Activated CD8-positive, alpha-beta memory T cell treated with anti-CD3 and anti-CD28 coated beads, Interleukin-2, amount 50 U/mL, for 4 hours (primary cell): ENCODE measurements at places on chromosomes 16 and 17.

- DNase-seq, result no peak
These were observed 49.7 kb downstream of the ACSM1 start for GRCh38 chr16:20647736-20648135.

- DNase-seq, result no peak
These were observed 22.6 kb upstream of the ERN1 start for GRCh38 chr17:64152428-64153125.

DNA sequence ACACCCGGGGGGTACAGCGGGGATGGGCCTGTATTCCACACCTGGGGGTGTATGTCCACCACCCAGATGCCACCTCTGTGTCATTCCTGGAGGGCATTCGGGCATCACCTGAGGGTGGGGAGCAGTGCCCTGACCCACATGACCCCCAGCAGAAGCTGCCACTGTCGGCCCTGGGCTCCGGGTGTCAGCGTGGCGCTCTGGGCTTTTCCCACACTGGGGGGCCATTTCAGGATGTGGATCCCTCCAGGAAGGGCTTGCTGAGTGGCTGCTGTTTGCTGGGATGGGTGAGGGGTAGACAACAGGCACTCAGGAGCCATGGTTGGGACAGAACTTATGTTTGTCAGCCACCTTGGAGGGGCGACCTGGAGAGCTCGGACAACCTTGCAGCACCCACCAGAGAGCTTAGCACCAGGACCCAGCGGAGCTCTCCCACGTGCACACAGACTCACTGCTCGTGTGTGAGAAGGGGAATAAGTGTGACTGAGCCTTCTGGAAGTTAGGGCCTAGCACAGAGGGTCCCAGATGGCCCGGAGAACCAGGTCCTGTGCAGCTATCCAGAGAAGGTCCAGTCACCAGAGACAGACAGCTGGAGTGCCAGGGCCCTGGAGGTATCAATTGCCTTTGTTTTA, 102.7 kb downstream of the METRNL start:
- DNase-seq, result no peak

DNA sequence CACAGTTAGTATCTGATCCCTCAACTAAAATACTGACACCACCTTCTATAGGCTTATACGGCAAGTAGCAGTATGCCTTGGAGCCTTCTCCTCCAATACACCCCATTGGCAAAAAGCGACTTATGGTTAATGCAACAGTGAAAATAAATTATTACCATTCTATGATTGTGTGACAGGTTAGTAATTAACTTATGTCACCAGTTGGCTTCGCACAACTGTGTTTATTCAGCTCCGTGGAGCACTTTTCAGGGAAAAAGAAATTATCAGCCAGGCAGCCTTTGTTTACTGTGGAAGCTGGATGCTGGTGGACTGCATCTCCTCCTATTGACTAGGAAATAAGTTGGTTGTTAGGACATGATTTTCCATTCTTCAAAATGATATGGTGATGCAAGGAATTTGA, 833.8 kb upstream of the RBFOX1 start:
- no peak for DNase-seq

DNA sequence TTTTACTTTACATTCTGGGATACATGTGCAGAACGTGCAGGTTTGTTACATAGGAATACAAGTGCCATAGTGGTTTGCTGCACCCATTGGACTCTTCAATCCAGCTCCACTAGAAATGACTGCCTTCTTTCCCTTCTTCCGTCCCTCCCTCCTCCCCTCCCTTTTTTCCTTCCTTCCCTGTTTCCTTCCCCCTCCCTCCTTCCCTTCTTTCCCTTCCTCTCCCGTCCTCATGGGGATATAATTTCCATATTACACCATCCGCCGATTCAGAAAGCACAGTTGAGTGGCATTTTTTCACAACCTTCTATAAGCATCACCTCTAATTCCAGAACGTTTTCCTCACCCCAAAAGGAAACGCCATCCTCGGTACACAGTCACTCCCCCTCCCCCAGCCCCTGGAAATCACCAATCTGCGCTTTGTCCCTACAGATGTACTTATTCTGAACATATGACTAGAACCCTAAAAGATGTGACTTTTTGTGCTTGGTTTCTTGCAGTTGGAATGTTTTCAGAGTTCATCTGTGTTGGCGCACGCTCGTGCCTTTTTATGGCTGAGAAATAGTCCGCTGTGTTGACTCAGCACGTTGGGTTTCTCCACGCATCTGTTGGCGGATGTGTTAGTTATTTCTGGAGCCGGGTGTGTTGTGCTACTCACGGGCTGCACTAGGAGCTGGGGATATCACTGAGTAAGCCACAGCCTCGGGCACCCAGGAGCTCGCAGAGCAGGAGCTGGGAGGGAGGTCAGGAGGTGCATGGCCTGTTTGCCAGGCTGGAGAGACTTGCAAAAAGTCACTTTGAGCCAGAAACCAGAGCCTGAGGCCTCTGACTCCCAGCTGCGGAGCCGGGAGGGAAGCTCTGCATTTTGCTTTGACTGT, 336.4 kb downstream of the SEC14L1 start:
- DNase-seq, result no peak

DNA sequence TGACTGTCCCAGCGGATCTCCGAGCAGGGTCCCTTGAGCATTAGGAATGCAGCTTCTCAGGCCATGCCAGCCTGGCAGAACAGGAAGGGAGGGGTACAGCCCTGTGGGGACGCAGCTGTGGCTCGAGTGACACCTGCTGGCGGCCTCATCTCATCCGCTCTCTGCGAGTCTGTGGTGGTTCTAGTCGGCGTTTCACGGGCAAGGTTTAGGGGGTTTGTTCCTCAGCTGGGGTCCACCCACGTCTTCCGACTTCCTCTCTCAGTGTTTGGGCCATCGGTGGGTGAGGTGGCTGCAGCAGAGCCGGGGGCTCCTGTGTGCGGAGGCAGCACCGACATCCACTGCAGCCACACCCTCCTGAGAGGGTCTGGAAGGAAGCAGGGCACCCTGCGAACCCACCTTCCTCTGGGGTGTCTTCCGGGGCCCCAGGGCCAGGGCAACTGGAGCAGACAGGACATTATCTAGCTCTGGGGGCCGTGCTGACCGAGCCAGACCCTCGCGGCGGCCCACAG, 33.3 kb downstream of the JPH3 start:
- DNase-seq, result peak; percentile 75

- no peak for DNase-seq
These were observed 12.5 kb upstream of the C1QTNF8 start for GRCh38 chr16:1108299-1109252.

- no peak for DNase-seq
These were observed 1355.2 kb downstream of the CDH8 start for GRCh38 chr16:60681043-60681442.

- DNase-seq, result no peak
These were observed 15.3 kb downstream of the SLC13A2 start for GRCh38 chr17:28488533-28489276.

GRCh38 chr17:66713533-66714042, 121.3 kb upstream of the CACNG5 start:
- no peak for DNase-seq

DNA sequence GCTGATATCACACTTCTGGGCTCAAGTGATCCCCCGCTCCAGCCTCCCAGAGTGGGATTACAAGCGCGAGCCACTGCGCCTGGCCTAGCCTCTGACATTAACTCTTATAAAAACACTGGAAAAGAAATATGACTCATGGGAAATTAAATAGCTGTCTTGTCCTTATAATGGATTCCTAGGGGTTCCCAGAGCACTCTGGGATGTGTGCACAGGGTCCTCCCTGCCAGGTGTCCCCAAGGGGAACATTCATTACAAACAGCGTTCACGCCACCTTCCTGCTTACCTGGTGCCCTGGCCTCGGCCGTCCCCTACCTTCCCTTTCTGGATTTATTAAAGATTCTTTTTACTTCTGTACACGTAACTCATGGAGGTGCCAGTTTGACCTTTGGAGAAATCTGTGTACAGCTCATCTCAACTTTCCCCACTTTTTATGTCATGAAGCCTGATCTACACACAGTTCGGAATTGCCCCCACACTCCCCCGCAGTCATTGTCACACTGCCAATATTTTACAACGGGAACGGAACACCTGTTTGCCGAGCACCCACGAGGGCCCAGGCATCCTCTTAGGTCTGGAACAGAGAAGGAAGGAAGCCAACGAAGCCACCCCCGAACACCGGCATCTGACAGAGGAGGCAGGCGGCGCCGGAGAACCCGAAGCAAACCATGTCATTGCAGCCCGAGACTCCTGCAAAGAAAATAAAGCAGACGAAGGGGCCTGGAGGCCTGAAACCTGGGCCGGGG, 39.7 kb upstream of the MEAK7 start:
- peak; percentile 61 for DNase-seq

- DNase-seq, result no peak
These were observed 1.2 kb downstream of the ZACN start for GRCh38 chr17:76079956-76080767.

DNA sequence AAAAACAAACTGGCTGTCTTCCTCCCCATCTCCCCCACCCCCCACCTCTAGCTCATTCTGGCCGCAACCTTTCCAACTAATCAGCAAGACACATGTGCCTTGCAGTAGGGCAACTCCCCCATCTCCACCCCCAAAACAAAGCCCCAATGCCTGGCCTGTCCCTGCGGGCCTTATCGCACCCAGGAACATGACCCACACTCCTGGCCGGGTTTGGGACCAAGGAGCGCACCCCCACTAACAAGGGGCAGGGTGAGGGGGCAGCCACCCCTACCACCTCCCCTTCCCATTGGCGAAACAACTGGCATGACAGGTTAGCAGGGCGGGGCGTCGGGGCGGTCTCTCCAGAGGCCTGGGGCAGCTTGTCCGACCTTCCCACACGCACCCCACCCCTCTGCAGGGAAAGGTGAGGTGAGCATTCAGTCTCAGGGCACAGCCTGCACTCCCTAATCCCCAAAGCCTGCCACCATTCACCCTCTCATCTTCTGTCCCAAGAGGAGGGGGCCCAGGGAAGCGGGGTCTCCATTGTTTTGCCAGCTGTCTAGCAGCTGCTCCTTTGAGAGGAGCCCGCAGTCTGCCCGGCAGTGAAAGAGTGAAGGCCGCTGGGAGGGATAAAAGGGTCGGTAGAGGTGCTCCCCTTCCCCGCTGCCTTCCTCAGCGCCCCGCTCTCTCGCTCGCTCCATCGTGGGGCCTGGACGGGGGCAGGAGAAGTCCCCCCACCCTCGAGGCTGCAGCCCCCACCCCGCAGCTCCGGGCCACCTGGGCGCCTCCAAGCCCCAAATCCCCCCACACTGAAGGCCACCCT, 765 bp downstream of the MYO18A start:
- no peak for DNase-seq

- DNase-seq, result no peak
These were observed 20.6 kb downstream of the NTAN1 start for GRCh38 chr16:15035163-15035729.

DNA sequence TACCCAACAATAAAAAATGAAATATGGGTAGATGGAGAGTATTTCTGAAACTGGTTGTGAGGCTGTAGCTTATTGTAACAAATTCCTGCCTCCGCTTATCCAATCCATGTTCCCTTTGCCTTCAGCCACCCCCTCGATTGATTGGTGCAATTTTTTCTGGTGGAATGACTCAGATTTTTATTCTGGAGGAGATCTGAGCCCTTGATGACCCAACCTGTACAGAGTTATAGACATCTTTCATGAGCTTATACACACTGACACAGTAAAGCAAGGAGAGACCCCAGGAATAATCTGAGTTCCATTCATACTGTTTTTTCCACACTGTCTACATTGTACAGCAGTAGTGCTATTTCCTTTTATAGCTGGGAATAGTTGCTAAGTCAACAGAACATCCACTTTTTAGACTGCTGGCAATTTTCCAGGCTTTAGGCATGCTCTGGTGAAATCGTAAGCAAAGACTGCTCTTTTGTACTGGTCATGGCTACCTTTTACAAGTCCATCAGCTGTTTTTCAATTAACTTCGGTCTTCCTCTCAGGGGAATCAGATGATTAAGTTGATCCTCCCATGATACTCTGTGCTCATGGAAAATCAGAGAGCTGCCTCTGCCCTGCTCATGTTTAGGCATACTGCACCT, 30.1 kb downstream of the CCL4 start:
- DNase-seq, result no peak

GRCh38 chr17:27345141-27345904, 51.4 kb downstream of the WSB1 start:
- DNase-seq, result no peak

- no peak for DNase-seq
These were observed 25.2 kb upstream of the CAPN15 start for GRCh38 chr16:502179-502943.

DNA sequence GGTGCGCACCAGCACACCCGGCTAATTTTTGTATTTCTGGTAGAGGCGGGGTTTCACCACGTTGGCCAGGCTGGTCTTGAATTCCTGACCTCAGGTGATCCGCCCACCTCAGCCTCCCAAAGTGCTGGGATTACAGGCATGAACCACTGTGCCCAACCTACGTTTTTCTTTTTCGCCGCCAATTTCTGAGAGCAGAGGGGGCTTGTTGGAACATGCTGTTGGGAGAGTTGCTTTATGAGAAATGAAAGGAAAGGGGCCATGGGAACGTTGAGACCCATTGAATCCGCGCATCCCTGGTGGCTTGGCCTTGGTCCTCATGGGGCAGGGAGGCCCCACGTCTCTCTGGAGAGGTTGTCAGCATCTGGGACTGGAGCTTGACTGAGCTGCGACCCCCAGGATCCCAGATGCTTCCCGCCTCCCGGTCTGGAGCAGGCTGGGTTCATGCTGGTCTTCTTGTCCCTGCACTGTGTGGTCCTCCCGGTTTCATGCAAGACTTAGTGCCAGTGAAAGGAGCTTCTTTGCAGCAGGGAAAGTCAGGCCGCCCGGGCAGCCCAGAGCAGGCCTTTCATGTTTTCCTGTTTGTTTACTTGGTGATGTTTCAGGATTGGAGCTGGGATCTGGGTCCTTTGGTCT, 22.8 kb downstream of the CRISPLD2 start:
- no peak for DNase-seq

GRCh38 chr17:7932949-7933348, 943 bp downstream of the CNTROB start:
- DNase-seq, result peak; percentile 34

GRCh38 chr16:10013364-10013763, 168.9 kb downstream of the GRIN2A start:
- no peak for DNase-seq

DNA sequence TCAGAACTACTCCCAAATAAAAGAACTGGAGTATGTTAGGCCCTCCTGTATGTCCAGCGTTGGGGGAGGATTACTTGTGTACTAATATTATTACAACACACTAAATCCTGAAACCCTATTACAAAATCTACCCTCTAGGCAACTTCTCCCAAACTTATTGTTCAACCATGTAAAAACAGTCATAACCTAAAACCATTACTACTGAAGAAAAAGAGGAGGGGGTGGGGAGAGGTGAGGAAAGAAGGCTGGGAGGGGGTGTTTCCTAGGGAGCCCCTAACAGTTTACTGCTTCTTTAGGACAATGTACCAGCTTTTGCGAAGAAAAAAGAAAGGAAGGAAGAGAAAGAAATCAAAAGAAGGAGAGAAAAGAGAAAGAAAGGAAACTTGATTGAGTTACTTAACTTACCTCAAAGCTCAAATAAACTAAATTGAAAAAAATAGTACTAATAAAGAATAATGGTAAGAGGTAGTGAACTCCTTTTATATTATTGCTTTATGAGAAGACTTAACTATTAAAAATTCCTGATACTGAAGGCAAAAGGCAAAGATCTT, 2.3 kb downstream of the SALL1 start:
- DNase-seq, result no peak
